ENCODE measurements at places on chromosomes 1 and 21.

- DNase-seq = no peak
Measured at GRCh38 chr1:234302354-234302962, 70.8 kb upstream of the COA6 start.

GRCh38 chr1:48841461-48841860 is 64.8 kb upstream of the BEND5 start:
- no peak for DNase-seq

GRCh38 chr1:85148524-85149250 is 52.1 kb downstream of the SYDE2 start:
- no peak for DNase-seq

DNA sequence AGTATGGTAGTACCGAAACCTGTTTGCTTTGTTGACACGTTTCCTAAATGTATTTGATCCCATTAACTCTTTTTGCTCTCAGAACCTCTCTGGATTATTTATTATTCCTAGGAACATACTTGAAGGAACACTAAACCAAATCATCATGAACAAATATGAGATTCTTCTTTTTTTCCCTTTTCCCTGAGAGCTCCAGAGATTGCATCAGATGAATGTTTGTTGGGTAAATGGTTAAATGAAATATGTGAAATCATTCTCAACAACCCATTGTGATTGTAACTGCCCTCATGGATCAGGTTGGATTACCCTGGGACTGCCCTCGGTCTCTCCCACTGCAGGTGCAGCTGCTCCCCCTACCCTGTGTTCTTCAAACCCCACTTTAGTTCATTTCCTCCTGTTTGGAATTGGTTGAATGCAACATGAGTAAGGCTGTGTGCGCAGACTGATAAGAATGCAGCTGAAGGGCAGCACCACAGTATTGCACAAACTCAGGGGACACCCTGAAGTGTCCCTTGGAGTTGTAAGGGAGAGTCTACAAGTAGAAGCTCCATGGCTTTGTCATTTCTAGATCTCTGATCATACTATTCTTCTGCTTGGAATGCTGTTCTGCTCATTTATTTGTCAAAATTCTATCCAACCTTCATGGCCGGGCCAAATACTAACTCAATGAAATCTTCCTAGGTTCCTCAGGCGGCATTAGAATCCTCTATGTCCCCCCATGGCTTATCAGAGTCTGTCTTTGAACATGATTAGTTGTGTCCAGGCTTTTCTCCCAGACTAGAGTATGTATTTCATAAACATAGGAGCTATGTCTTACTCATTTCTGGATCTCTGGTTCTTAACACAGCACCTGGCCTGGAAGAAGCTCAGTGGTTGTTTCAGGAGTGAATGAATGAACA is 47.1 kb upstream of the NEK2 start:
- no peak for DNase-seq

GRCh38 chr1:209645574-209646452 is 6.4 kb downstream of the LAMB3 start:
- no peak for DNase-seq

DNA sequence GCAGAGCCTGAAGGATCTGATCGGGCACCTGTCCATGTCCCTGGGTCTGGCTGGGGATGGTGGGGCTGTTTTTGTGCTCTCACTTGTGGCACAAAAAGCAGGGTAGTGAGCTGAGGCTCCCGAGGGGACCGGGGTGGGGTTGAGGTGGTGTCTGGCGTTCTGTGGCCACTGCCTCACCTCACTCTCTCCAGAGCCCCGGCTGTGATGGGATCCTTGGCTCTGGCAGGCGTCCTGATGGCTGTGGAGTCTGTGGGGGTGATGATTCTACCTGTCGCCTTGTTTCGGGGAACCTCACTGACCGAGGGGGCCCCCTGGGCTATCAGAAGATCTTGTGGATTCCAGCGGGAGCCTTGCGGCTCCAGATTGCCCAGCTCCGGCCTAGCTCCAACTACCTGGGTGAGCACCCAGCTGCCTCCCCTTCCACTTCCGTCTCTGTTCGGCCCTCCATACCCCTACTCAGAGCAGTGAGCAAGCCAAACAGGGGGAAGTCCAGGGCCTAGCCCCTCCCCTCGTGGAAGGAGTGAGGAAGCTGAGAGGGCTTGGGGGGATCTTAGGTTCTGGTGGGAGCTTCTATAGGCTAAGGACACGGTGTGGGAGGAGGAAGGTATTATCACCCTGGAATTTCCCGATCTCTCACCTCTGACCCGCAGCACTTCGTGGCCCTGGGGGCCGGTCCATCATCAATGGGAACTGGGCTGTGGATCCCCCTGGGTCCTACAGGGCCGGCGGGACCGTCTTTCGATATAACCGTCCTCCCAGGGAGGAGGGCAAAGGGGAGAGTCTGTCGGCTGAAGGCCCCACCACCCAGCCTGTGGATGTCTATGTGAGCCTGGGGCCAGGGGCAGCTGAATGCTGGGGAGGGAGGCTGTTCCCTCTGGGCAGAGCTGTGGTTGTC is 7.0 kb downstream of the ADAMTSL4 start:
- no peak for DNase-seq
